Stimulated activated CD4-positive, alpha-beta T cell treated with anti-CD3 and anti-CD28 coated beads, Interleukin-12 subunit alpha, Interleukin-12 subunit beta, amount 100 ng/mL, for 4 hours (primary cell): ENCODE measurements at places on chromosomes 4 and X.

- DNase-seq, result no peak
Observed at GRCh38 chr4:143273160-143273917, 63.3 kb upstream of the GAB1 start.

- no peak for DNase-seq
Observed at GRCh38 chrX:100328351-100328750, 81.7 kb downstream of the PCDH19 start.

DNA sequence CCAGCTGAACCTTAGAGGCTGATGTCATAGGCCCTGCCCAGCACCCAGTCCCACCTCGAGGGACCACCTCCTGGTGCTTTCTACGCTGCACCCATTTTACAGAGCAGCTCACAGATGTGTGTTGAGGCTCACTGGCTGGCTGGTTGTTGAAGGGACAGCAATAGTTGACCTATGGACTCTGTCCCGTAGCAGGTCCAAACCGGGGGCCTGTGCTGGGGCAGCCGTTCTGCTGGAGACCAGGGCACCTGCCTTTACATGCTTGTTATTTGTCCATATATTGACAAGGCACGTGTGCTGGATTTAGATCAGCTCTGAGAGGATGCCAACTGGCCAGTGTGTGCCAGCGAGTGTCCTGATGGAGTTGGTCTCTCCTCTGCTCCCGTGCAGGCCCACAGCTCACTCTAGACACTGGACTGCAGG is 58.1 kb downstream of the TNIP2 start:
- no peak for DNase-seq

DNA sequence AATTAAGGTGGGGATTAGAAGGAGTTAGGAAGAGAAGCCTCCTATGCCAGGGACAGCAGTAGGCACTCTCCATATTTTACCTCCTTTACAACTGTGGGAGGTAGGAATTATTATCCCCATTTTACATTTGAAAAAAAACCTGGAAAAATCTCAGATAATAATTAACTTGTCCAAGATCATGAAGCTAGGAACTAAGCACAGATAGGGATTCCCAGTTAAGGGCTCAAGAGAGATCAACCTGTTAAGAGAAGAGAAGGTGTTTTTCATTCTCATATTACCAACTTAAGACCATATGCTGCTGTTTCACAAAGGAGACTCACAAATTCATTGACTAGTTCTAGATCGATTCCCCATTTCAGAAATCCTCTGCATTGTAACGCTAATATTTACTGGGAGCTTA is 16.1 kb upstream of the FAM47E start:
- no peak for DNase-seq

DNA sequence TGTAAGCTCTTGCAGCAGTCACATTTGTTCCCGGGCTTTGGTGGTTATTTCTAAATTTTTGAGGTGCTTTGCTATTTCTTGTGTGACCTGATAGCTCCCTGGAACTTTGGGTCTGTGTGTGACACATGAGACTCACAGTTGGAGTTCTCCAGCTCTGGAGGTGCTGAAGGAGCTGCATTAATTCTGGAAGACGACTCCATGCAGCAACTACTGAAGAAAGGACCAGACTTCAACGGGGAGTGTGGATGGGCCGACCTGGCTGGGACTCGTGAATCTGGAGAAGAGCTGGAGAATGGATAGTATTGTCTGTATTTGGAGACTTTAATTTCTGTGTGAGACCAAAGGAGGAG is 1.5 kb downstream of the MRFAP1 start:
- no peak for DNase-seq

DNA sequence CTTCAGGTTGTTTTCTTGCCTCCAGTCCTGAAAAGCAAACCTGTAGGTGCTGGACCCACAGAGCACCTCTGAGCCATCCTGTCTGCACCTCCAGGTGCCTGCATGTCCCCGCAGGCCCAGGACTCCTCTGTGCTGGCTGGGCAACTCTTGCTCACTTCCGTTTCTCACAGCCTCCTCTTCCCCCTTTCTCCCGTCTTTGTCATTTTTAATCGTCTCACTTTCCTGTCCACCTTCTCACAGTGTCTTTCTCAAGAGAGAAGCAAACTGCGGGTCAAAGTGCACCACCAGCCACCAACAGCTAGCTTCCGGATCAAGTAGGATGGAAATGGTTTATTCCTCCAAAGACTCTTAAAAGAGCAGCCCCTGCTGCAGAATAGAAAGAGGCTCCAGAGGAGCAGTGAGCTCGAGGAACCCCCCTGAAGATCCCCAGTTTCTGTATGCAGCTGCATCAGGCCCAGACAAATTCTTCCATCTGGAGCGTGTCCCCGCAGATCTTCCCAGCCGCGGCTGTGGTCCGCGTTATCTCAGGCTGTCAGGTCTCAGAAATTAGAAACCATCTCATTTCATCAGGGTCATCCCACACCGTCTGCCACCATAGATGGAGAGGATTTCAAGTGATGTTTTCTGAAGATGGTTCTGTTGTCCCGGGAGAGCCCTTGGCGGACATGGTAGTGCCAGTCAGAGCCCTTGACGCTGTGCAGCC is 87.7 kb downstream of the FHDC1 start:
- DNase-seq, result no peak

DNA sequence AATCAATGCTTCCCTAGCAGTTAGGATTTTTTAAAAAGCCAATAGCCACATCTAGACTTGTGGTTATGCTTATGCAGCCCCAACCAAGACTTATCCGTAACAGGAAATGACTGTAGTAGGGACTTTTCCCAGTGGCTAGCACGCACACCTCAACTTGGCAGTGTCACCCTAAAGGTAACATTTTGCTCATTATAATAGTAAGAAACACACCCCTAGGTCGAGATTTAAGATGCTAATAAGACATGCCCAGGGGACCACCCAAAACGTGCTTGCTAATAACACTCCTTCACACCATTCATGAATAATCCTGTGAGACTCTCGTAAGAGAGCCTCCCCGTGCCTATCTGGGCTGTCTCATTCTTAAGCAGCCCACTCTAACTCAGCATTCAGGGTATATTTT is 195.3 kb downstream of the CHIC1 start:
- no peak for DNase-seq

DNA sequence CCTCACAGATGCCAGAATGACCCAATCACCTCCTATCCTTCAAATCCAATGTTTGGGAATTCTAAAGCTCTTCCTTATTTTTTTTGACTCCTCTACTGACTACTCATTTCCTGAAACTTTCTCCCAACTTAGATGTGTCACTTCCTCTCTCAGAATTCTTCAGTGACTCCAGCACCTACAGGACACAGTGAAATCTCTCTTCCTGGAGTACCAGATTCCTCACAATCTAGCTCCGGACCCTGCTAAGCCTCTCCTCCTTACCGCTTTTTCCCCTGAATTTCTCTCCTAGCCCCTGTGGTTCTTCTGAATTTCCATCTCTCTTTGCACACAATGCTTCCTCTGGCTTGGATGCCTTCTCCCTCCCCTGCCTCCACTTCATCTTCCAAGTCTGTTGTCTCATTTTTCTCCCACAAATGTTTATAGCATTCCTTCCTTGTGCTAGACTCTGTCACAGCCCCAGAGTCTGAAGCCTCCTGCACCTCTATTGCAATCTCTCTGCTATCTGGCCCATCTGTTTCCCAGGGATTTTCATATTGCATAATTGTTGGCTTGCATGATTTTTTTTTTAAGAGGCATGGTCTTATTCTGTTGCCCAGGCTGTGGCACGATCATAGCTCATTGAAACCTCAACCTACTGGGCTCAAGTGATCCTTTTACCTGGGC is 80.1 kb downstream of the ANAPC4 start:
- no peak for DNase-seq

- no peak for DNase-seq
Observed at GRCh38 chrX:140504371-140505324, at the start of gene SOX3. SOX3 (minus strand) TSS chrX:140505069; CDS start chrX:140505060, 9 bp downstream.

DNA sequence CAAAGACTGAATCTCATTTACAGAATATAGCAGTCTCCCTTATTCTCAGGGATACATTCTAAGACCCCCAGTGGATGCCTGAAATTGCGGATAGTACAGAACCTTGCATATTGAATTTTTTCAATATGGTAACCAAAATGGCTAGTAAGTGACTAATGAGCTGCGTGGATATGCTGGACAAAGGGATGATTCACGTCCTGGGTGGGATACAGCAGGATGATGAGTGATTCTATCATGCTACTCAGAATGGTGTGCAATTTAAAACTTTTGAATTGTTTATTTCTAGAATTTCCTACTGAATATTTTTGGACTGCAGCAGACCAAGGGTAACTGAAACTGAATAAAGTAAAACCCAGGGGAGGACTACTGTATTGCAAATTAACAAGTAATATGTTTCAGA is 66.7 kb downstream of the STAG2 start:
- DNase-seq, result no peak

GRCh38 chrX:145190801-145191389 is 56.4 kb upstream of the SPANXN1 start:
- DNase-seq, result no peak

- DNase-seq, result no peak
Observed at GRCh38 chrX:110087485-110088356, 84.8 kb downstream of the TMEM164 start.

DNA sequence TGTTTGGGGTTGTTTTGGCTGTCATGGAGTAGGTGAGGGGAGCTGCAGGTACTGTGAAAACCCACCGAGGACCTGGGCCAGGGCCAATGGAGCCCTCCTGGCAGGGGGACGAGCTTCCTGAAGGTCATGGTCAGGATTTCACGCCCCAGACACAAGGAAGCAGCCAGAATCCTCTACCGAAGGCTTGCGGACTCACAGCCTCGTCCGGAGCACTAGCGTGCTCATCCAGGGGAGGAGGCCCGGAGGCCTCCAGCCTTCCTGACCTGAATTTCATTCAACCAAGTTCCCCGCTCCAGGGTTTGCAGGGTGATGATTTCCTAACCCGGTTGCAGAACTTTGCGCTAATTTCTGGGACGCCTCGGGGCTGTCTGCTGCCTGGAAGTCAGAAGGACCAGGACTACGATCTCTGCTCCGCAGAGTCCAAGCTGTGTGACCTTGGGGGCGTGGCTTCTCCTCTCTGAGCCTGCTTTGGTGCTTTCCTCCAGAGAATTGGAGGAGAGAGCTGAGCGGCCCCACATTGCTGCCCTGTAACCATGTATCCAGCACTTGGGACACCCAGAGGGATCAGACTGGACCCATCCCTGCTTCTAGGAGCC is 56.2 kb upstream of the ADRA2C start:
- DNase-seq, result no peak

GRCh38 chr4:7228734-7229133 is 36.4 kb downstream of the SORCS2 start:
- no peak for DNase-seq

- no peak for DNase-seq
Observed at GRCh38 chrX:24561121-24561520, 86.0 kb downstream of the PCYT1B start.

DNA sequence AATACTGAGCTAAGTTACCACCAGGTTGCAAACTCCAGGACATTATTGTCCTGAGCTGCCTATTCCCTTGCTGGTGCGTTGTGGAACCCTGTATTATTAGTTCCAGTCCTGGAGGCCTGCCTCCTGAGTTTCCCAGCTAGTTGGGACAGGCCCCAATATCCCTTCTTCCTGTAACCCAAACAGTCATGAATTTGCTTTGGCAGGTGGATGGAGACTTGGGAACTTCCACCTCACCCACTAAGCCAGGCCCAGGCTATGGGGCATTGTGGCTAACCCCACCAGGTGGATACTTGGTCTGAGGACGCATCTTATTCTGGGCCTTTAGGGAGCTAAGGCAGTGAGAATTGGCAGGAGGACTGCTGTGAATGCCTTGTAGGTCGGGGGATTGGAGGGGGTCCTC is 5.0 kb downstream of the RBM3 start:
- no peak for DNase-seq

- DNase-seq, result no peak
Observed at GRCh38 chr4:149398993-149399392, 416.6 kb downstream of the IQCM start.

DNA sequence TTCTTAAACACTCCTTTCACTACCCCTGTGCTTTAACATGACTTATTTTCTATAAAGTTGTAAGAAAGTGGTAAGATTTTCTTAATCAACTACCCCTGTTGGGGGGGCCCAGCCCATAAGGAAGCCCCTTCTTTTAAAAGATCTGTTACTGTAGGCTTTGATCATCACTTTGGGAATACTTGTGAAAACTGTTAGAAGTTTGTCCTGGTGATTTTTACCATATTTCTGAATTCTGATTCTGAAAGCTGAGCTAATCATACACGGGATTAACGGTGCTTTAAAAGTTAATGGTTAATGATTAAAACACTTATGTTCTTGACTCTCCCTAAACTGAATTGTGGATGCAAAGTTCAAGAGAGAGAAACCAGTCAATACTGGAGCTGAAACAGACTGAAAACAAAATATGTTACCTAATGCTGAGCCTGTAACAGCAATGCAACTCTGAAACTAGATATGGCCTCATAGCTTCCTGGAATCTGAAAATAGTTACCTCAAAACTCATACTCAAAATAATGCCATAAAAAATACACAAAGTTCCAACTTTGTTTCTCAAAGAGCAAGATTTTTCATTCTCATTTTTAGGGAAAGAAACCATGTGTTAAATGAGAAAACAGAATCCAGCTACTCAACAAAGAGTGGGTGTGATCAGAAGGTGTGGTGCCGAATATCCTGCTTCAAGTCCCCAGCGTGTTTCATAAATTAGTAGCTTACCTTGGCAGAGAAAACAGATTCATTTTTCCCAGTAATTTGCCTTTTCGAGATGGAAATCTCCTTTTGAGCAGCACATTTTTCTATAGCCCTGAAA is 31.6 kb downstream of the ADH7 start:
- no peak for DNase-seq

DNA sequence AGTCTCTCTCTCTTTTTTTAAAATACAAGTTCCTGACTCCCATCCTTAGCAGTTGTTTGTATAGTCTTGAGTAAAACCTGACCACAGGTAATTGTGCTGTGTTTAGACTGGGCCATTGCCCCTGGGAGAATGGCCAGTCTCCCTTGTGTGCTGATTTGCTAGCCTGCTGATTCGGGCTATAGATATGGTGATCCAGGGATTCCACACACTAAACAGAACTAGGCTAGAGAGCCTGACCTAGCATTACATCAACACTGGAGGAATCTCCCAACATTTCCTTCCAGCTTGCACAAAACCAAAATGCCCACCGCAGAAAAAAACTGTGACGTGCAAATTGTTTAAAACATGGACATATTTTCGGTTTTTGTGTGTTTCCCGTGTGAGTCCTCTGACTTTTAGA is 5.1 kb downstream of the UPRT start:
- no peak for DNase-seq

DNA sequence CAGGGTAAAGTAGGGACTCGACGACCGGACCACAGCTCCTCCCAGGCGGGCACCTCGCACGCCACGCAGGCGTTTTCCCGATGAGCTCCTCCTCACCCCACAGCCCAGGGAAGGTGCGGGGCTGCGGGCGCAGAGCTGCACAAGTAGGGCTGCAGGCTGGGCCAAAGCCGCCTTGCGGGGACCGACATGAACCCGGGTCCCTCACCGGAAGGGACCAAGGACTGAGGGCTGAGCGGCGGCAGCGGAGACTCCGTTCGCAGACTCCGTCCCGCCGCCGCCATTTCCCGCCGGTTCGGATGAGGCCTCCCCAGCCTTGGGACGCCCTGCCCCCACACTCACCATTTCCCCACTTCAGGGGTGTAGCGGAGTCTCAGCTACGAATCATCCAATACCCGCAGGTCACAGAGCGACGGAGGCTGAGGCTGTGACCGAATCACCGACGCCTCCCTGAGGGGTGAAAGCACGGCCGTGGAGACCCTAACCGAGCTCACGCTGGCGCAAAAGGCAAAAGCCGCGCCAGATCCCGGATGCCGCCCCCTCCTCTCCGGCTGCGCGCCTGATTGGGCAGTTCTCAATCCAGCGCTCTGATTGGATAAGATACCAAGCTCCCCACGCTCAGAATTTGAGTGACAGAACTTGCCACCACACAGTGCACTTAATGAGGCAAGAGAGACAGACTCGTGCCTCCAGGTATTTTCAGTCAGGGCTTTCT is at the start of gene ZNF732:
TSS of gene ZNF732 (minus strand) at position 506 of the 712 bp plus-strand sequence. CDS start at position 342, 164 bp downstream.
- no peak for DNase-seq
